ENCODE measurements at places on chromosomes 2 and 18.

DNA sequence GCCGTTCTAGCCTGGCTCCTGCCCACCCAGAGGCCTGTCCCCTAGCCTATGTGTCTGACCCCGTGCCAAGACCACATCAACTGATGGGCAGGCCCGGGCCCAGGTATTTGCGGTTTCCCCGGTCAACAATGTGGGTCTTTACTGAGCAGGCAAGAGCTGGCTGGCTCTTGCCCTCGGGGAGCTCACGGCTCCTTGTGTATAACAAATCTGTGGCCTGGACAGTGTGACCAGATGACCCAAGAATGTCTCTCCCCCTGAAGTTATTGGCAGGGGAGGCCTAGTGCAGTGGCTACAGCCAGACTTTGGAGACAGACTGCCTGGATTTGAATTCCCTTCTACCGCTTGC lies 179.6 kb downstream of the KLHL29 start:
- no peak for ATAC-seq

- peak; percentile 15 for ATAC-seq
Observed at GRCh38 chr2:16664809-16665747, 556 bp downstream of the CYRIA start.

DNA sequence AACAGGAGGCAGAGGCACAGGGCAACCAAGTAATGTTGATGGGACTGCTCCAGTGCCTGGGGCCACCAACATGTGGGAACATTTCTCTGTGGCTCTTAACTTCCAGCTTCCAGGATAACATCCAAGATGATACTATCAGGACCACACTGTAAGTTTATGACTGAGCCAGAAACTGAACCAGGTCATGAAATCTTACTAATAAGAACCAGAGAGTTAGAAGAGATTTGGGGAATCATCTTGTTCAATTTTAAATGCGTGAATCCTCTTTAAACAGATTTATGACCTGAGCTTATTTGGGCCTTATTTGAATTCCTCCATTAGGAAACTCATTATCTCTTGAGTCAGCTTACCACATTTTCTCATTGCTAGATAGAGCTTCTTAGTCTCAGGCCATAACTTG lies 45.0 kb downstream of the MAP2 start:
- ATAC-seq, result no peak

DNA sequence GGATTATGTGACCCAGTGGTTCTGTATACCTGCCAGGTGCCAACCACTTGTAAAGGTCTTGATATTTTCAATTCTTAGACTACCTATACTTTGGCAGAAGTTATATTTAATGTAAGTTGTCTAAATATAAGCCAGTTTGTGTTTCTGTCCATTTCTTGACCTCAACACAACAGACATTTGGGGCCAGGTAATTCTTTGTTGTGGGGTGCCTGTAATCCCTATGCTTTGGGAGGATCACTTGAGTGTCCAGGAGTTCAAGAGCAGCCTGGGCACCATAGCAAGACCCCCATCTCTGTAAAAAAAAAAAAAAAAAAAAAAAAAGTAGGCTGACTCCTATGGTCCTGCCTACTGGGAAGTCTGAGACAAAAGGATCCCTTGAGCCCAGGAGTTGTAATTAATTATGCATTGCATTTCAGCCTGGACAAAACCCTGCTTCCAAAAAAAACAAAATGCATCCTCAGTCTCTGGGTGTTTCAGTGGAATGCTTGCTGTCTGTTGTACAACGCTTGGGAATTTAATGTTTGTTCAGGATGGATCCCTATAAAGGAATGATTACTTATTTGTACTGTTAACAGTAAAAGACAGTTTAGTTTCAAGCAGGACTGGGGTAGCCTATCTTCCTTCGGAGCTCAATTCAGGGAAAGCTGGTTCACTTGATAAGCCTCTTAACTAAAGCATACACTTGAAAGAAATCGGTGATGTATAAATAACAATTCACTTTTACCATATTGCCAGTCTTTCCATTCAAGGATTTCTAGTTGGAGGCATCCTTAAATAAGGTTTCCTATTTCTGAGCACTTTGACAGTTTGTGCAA lies 3.4 kb downstream of the RPS27A start:
- ATAC-seq, result no peak

DNA sequence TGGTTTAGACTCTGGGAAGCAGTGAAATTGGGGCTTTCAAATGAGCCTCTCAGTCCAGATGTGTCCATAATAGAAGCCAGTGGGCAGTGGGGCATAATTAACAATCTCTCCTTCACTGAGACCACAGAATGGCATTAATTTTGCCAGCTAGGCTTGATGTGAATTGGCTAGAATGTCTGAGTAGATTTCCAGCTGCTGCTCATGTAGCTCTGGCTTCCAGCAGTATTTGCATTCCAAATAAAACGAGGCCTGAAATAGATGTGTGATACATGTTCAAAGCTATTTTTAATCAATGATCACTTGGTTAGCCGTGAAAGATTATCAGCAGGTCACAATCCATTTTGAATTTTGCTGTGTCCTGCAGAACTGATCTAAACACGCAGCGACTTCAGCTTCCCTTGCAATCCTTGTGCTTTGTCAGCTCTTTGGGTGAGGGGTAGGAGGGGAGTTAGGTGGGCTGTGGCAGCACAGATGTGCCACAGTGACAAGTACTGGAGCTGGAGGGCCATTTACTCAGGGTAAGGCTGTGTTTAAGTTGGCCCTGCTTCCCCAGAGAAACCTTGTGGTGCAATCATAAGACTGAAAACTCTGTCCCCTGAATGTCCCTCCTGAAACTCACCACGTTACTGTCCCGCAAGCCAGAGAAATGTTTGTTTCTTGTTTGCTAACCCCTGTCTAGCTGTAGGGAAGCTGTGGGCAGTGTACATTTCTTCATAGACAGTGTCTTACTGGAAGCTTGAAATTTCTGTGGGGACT lies 56.9 kb upstream of the TMEM178A start:
- no peak for ATAC-seq

DNA sequence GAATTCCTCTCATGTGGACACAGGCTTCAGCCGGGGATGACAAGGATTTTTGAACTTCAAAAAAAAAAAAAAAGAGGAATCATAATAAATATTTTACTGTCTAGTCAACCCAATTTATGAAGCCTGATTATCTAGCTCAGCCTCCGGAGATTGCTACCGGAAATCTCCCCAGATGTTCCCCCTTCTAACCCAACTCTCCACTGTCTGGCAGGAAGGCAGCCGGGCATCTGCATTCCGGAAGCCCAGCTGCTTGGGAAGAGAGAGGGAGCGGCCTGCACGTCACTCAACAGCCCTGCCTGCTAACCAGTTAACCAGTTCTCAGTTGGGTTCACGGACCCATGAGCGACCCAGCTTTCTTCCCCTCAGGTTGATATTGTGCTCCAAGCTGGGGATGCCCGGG lies 87.2 kb upstream of the POU3F3 start:
- ATAC-seq, result no peak

DNA sequence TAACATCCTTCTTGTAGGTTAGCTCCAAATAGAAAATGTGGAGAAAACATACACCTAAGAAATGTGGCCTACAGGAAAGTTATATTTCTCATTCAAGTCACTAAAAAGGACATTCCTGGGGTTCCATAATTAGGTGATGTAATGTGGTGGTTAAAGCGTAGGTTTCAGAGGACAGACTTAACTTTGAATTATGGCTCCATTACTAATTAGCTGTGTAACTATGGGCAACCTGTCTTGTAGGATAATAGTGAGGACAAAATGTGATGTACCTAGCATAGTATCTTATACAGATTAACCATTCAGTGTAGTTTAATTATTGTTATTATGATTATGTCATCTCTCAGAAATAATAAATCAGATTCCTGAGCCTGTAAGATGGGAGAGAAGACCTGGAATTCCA lies 602.5 kb downstream of the TSN start:
- ATAC-seq, result no peak

GRCh38 chr2:42342795-42343241 lies 18.2 kb downstream of the COX7A2L start:
- ATAC-seq, result no peak

GRCh38 chr2:2757764-2758163 lies 426.7 kb upstream of the MYT1L start:
- no peak for ATAC-seq

DNA sequence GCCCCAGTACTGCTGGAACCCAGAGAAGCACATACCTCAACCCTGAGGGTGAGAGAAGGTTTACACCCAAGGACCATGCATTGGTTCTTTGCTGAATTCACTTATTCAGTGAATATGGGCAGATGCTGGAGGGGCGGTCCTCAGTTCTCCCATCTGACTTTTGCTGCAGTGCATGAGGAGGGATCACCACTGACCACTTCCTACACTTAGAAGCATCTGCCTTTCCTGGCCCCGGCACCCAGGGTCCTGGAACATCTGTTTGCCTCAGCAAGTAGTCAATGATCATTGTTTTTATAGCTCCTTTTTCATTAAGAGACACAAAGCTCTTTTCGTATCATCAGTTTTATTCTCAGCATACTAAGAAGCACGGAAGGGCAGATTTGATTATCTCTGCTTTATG lies 211.4 kb downstream of the SH3RF3 start:
- ATAC-seq, result no peak

GRCh38 chr2:132978840-132979239 lies 308.8 kb upstream of the LYPD1 start:
- ATAC-seq, result no peak

- no peak for ATAC-seq
Observed at GRCh38 chr2:222747526-222748160, 76.2 kb downstream of the MOGAT1 start.

GRCh38 chr2:230471074-230471473 lies 55.1 kb downstream of the SP100 start:
- ATAC-seq, result no peak

GRCh38 chr2:43539436-43539835 lies 56.4 kb downstream of the THADA start:
- no peak for ATAC-seq

DNA sequence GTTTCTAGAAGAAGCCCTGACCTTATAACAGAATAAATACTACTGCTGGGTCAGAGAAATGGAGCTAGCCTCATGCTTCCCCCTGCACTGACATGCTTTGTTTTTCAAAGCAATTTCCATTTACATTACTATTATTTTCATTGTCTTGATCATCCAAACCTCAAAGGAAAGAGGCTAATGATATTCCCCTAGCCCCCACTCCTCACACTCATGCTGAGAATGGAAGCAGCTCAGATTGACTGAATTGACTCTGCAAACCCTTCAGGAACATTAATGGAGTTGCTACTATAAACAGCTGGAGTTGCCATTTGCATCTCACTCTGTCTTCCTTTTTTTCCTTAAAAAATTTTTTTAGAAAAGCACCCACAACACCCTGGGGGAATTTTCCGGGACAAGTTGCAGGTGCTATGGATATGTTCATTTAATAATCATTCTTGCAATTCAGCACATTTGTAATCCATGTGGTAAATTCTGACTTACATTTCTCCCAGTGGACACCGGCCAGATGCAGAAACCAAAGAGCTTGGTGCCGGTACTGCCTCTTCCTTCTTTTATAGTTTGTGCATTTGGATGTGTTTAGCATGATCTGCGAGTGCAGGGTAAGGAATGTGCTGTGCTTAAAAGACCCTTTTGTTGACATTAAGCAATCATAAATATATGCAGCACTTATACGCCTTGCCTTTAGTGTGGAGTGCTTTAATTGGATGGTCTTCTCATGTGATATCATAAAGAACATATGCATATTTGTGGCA lies 103.3 kb upstream of the OSR1 start:
- ATAC-seq, result no peak

DNA sequence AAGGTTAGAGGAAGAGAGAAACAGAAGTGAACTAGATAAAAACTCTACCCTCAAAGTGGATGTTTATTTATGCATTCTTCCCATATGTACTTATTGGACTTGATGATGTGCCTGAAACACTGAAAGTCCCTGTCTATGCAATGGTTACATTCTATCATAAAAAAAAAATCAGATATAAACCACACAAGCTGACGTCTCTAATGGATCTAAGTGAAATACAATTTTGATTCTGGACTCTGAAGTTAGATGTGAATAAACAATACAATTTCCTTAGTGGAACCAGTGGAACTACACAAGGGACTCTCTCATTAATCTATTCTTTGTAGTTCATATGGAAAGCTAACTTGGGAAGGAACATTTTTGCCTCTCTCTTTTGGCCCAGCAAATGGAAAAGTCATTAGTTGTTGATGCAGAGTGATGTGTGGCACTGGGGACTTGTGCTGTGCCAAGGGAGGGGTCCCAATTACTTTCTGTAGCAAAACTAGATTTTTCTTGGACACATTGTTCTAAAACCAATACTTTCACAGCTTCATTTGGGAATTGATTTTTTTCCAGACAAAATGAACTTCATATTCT lies 376.8 kb downstream of the TRIB2 start:
- no peak for ATAC-seq

- ATAC-seq, result no peak
Observed at GRCh38 chr2:38744399-38744780, 6.8 kb downstream of the SRSF7 start.

DNA sequence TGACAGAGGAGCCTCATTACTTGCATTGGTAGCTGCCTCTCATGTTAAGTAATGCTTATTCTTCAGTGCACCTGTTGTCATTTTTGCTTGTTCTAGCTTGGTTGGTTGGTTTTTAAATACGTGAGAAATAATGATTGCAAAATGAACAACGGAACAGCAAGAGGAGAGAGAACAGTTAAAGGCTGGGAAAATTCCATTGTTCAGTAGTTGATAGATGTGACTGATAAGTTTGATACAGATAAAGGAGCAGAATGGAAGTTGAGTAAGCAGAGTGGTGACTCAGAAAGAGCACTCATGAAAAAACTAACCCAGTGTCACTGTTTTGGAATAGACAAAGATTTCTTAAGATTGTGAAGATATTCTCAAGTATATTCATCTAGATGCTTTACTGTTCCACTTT lies 50.5 kb downstream of the MTA3 start:
- ATAC-seq, result peak; percentile 81

DNA sequence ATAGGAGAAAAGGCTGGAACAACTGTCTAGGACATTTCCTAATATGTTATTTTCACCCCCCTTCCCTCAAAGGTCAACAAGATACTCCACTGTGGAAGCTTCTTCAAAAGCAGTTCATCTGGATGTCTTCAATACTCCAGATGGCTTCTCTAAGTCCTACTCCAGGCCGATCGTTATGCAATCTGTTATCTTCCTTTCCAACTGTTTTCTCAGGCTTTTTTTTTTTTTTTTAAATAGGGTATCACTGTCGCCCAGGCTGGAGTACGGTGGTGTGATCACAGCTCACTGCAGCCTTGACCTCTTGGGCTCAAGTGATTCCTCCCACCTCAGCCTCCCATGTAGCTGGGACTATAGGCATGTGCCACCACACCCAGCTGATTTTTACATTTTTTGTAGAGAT lies 26.3 kb downstream of the ATP8B1 start:
- no peak for ATAC-seq

- ATAC-seq, result peak; percentile 5
Observed at GRCh38 chr2:224584111-224584784, 915 bp downstream of the CUL3 start.

- ATAC-seq, result peak; percentile 45
Observed at GRCh38 chr2:37827911-37828511, 97.1 kb upstream of the RMDN2 start.

GRCh38 chr18:3323900-3324299 lies 62.0 kb downstream of the MYL12B start:
- ATAC-seq, result peak; percentile 29

DNA sequence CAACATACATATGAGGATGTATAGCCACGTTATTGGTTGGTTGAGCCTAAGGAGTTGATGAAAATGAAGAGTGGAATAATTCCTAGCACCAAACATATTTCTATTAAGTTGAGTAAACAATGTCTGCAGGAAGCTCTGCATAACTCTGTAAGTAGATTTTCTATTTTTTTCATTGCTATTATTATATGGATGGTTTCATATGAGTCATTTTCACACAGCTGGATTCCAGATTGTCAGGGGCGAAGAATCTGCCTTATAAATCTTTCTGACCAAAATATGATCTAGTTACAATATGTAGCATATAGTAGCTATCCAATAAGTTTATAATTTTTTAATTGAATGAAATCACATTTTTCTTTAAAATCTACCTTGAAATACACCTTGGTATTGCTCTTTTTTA lies 468.0 kb upstream of the PKDCC start:
- ATAC-seq, result no peak
